Activated CD8-positive, alpha-beta T cell treated with anti-CD3 and anti-CD28 coated beads for 36 hours (primary cell): ENCODE measurements at places on chromosomes 2 and 18. TPM values are rescaled to one million over a fixed set of nuclear protein-coding genes. Genes with fewer than 3 reads are reported as not detected.

The HIBCH gene
- total RNA-seq, result 19.3 TPM

GRCh38 chr18:6058941-6059340 lies 163.6 kb upstream of the TMEM200C start:
- H3K36me3 ChIP-seq, result no peaks in the 10 kb centered on the region
- no peak overlapping the region for H3K4me3 ChIP-seq
- H3K4me1 ChIP-seq, result peaks cover 2% of the 10 kb centered on the region
- DNase-seq, result no peak
- H3K27ac ChIP-seq, result no peak overlapping the region

GRCh38 chr2:217749008-217749407 lies 253.8 kb downstream of the TNS1 start:
- H3K27me3 ChIP-seq, result no peaks in the 10 kb centered on the region
- no peak for DNase-seq
- H3K27ac ChIP-seq, result no peak overlapping the region
- H3K36me3 ChIP-seq, result peaks cover 5% of the 10 kb centered on the region

DNA sequence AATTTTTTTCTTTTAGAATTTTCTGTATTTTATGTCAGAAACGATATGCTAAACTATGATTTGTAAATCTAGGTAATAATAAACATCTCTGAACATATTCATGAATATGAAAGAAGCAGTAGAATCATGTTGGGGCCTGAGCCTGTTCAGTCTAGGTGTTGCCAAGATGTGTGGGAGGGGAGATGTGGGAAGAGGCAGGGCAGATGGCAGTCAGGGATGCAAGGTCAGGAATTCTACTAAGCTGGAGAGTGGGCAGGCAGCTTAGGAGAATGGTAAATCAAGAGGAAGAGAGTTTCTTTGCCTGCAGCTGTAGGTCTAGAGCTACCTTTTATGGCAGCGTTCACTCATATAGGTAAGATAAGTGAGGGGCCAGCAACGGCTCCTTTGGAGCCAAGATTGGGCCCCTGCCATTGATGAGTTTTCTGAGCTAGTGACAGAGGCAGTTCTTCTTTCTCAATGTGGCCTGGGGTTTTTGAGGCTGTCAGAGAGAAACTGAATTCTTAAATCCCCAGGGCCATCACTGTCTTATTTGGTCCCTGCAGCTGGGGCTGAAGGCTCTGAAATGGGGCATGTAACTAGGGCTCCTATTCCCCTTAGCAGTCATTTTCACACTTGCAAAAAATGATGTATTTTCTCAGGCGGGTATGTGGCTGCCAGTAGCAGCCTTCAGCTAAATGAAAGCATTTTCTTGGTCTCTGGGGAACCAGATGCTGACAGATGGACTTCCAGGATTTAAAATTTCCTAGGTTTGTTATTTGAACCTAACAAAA lies 232.8 kb downstream of the PIK3C3 start:
- H3K36me3 ChIP-seq, result no peaks in the 10 kb centered on the region
- no peaks in the 10 kb centered on the region for H3K4me1 ChIP-seq
- no peaks in the 10 kb centered on the region for H3K27me3 ChIP-seq
- no peak overlapping the region for H3K4me3 ChIP-seq
